SW480 (cell line): ENCODE measurements at places on chromosomes 12 and 14.

DNA sequence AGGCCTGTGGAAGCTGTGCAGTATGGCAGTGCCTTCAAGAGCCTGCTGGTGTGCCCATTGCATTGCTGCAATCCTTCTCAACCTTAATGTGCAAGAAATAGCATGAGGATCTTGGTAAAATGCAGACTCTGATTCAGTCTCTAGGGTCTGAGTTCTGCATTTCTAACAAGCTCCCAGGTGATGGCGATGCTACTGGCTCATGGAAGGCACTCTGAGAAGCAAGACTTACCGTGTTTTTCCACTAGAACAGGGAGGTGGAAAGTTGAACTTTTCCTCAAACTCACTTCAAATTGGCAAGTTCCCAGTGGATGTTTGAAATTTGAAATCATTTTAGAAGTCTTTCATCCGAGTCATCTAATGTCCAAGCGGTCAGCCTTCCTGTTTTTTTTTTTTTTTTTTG, 55.5 kb downstream of the MYRFL start:
- DNase-seq = no peak

DNA sequence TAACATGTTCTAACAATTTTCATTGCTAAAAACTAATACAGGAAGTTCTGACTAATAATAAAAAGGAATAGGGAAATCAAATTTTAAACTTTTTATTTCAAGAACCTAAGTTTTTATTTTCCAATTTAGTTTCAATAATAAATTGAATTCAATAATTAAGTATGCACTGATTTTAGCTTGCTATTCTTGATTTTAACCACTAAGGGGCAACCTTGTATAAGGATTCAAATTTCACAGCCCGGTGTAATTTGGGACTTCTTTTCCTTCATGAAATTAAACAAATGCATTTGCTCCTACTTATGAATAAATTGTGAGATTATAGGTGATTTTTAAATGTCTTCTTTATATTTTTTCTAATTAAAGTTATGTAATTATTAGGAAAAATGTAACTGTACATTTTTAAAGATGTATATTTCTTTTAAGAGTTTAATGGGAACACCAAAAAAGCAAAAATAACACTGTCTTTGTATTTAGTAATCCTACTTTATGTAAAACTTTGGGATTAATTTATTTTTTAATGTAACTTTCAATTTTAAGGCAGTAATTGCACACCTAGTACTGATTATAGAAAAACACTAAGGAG, 241.4 kb upstream of the PDZRN4 start:
- DNase-seq = peak; percentile 38

- DNase-seq = no peak
Measured at GRCh38 chr12:52944683-52945388, 4.1 kb upstream of the KRT18 start.

GRCh38 chr12:91846466-91847055, 299.1 kb downstream of the BTG1 start:
- no peak for DNase-seq

GRCh38 chr12:70646850-70647249, 9.6 kb upstream of the PTPRB start:
- DNase-seq = peak; percentile 4

DNA sequence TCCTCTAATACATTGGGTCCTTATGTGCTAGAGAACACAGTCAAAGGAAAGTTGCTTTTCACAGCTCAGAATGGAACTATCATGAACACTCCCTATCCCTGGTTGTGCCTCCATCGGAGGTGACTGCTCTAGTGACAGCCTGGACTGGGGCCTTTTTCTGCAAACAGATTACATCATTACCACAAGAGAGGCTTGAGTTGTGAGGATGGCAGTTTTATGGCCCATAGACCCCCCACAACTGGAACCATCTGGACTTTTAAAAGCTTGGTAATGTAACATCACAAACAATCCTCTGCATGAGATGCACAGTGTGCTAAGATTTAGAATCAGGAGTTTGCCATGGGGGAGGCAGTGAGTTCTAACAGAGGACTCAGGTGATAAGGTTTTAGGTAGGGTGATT, 46.6 kb upstream of the WSCD2 start:
- DNase-seq = no peak

GRCh38 chr12:124681779-124682391, 114.5 kb upstream of the NCOR2 start:
- peak; percentile 30 for DNase-seq

- DNase-seq = peak; percentile 76
Measured at GRCh38 chr12:53825246-53826081, 73.7 kb upstream of the CISTR start.
